ENCODE measurements at places on chromosomes 11 and 22. TPM values are rescaled to one million over a fixed set of nuclear protein-coding genes. Genes with fewer than 3 reads are reported as not detected.

Gene SHISAL1
- 2.7 TPM for total RNA-seq

Gene FBXO3
- 20.6 TPM for total RNA-seq

Gene CCDC15
- 0.89 TPM for total RNA-seq

Gene RFPL2
- 0.11 TPM for total RNA-seq

Gene HBG1
- not detected for total RNA-seq

Gene MS4A15
- not detected for total RNA-seq

Gene VSIG10L2
- not detected for total RNA-seq

Gene SLC15A3
- total RNA-seq = not detected

Gene TOMT
- not detected for total RNA-seq

Gene CFAP300
- total RNA-seq = 5.3 TPM

Gene PRSS23
- 400 TPM for total RNA-seq

Gene OR52H1
- total RNA-seq = not detected

Data from A549 treated with dexamethasone at 1 μM for 4 hours (cell line).